ENCODE measurements at places on chromosomes 4 and X.

DNA sequence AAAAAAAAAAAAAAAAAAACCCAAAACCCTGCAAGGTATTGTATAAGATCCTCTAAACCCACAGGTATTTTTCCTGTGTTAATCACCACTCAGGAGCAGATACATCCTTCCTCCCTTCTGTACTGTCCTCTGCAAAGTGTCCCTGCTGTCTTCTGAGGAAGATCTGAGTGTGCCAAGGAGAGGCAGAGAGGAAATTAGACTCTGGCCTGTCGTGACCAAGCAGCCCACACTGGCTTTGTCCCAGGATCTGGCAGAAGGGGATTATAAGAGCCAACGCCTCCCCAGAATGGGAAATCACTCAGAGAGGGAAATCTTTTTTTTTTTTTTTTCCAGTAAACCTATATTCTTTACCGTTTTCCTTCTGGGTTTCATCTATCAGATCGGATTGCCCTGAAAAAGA is 39.6 kb downstream of the PTCHD1 start:
- no peak for DNase-seq

DNA sequence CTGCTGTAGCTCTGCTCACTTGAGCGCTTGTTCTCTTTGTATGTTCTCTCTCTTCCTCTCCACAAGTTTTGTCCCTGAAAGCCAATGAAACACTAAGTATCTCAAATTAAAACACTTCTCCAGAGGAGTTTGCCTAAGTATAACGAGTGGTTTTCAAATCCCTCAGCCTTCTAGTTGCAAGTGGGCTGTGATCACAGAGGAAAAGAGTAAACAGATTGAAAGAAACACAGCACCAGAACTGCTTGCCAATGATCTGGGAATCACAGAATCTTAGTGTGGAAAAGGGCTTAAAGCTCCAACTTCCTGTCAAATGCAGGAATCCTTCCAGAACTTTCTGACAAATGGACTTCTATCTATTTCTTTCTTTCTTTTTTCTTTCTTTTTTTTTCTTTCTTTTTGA is 4.8 kb upstream of the PRSS12 start:
- no peak for DNase-seq

DNA sequence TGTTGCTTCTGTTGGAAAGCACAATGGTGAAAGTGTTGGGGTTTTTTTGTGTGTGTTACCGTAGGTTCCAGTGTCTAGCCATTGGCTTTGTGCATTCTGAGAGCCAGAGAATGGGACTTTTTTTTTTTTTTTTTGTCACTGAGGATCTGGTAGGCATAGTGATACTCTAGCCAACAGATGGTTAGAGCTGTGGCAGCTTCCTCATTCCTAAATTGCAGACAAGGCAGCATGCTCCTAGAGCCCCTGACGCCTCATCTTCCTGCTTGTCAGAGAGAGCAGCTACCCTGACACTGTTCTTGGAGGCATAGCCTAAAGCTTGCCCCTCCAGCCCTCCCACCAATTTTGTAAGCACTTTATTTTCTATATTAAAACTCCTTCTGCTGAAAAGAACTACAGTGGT is 27.0 kb downstream of the ARHGEF9 start:
- no peak for DNase-seq

- peak; percentile 39 for DNase-seq
Observed at GRCh38 chr4:1763550-1764080, 29.5 kb upstream of the FGFR3 start.

DNA sequence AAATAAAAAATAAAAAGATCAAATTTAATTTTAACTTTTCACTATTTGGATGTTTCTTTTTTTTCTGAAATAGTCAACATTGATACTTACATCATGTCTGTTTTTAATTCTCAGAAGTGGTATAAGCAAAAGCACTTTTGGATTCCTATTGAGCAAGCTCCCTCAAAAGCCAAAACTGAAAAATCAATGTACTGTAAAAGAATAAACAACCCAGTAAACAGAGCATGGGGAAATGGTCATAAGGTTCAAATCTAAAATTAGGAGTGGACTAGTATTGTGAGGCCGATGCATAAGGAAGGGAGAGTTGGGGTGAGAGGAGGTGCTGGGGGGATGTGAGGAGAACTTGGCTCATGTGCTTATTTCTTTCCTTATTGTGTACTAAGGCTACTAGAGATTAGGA is 37.9 kb downstream of the NUDT6 start:
- no peak for DNase-seq

- no peak for DNase-seq
Observed at GRCh38 chr4:22842360-22843018, 149.8 kb downstream of the GBA3 start.

DNA sequence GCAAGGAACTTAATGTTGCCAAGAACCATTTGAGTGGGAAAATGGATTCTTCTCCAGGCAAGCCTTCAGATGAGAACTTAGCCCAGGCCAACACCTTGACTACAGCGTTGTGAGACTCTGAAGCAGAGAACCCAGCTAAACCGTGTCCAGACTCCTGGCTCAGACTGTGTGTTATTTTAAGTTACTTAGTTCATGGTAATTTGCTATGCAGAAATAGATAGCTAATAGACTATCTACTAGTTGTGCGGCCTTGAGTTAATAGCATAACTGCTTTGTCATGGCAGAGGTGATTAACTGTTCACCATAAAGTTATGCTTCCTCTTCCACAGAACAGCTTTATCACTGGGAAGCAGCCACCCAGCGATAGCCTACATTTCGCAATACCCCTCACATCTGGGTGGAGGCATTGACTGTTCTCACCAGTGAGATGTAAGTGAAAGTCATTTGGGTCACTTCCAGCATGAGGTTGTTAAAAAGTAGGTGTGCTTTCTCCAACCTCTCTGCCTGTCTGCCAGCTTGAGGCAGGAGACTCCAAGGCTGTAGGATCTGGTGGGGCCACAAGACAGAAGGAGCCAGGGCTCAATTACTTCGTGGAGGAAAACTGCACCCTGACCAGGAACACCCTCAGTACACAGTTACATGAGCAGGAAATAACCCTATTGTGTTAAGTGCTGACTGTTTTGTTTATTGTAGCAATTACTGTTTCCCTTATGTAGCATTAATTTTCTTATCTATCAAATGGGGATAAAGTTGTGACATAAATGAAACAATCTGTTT is 94.2 kb downstream of the GPAT3 start:
- peak; percentile 77 for DNase-seq

DNA sequence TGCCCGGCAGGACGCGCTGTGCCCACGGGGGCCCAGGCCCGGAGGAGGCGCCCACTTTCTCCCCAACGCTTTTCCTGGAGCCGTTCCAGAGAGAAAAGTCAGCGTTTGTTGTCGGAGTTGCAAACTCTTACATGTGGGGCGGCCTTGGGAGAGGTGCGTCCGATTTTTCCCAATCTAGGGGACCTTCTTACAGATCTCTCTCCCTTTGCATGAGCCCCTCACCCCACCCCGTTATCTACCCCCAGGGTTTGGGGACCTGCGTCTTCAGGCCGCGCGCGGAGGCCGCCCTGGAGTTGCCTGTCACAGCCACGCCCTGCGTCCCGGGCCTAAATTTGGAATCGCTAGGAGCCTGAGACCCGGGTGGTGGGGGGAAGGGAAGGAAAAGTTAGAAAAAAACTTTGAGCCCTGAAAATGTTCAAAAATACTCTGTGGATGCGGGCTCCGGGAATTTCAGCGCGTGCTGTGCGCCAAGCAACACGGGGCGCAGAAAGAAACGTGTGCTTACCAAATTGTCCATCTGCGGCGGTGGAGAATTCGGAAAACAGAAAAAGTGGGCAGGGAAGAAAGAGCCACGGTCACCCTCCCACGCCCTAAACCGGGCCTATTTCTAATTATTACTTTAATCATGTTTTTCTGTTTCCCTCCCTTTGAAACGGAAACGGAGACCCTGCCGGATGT is 587 bp downstream of the CD99 start:
- peak; percentile 49 for DNase-seq

GRCh38 chrX:133985164-133985966 is at the start of gene GPC3:
Gene GPC3, minus strand, starts transcription at chrX:133985594.
- DNase-seq, result peak; percentile 41

GRCh38 chr4:120801137-120801758 is 121.3 kb downstream of the PRDM5 start:
- peak; percentile 80 for DNase-seq

- DNase-seq, result peak; percentile 72
Observed at GRCh38 chr4:176792326-176793059, at the start of gene VEGFC. Gene VEGFC, minus strand, starts transcription at chr4:176792922. Its CDS starts 611 bp downstream, at chr4:176792311.

- no peak for DNase-seq
Observed at GRCh38 chr4:6957994-6958393, 48.4 kb downstream of the TBC1D14 start.

- no peak for DNase-seq
Observed at GRCh38 chr4:44675366-44675765, 2.9 kb upstream of the GUF1 start.

DNA sequence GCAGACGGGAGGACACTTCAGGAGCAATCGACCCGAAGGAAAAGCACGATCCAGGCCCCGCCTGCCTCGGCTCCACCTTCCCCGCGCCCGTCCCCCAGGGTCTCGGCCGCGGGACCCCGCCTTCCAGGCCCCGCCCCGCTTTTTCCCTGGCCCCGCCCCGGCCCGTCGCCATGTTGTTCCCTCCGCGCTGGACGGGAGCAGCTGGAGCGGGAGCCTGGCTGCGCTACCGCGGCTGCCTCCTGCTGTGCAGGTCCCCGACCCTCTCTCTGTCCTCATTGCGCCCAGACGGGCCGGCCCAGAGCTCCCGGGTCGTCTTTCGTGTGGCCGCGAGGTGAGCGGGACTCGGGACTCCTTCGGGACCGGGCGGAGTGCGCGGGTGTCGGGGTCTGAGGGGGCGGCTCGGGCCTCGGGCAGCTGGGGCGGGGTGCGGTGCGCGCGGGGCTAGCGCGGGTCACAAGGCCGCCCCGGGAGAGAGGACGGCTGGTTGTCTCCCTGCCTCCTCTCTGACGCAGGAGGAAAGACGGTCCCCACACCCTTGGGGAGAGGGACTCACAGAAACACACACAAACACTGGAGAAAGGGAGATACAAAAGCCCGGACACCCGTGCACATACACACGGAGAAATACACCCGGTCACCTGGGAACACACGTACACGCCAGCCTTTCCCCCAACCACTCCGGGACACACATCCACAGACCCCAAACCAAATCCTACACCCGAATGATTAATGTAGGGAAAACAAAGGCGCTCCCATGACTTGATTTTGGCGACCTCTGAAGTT is at the start of gene RAB9A:
TSS of gene RAB9A (plus strand) at position 171 of the 783 bp plus-strand sequence. CDS start 19,619 bp downstream, outside the sequence.
- peak; percentile 64 for DNase-seq

DNA sequence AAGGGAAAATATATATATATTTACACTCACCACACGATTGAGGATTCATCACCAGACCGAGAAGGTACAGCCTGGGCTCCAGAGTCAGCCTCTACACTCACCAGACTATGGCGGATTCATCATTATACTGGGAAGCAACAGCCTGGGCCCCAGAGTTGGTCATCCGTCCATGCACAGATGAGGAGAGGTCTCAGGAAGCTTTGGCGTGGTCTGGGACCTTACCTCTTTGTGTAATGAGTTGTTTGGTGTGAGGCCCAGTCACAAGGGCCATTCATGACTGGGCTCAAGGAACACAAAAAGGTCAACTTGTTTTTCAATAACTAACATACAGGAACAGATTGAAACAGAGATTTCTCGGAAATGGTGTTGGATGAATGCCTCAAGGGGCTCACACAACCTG is 926.1 kb downstream of the FAM133A start:
- DNase-seq, result no peak

- DNase-seq, result no peak
Observed at GRCh38 chr4:15902746-15903145, 35.8 kb downstream of the FGFBP1 start.

GRCh38 chrX:69031971-69032391 is 133.3 kb downstream of the PJA1 start:
- peak; percentile 42 for DNase-seq

DNA sequence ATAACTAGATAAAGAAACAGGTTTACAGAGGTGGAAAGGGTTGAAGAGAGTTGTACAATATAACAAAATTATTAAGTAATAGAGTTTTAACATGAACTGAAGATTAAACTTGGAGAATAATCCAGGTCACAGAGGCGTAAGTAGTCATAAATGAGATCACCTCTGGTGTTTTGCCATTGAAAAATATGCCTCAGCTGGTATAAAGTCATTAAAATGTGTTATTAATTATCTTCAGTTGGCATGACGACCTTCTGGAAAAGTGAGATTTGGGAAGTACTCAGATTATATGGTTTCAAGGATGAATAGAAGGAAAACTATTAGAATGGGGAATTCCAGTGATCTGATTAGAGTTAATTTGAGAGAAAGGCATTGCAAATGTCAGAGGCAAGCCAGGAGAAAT is 237.5 kb upstream of the ANXA10 start:
- DNase-seq, result no peak

GRCh38 chr4:3096202-3096601 is 21.7 kb downstream of the HTT start:
- no peak for DNase-seq

DNA sequence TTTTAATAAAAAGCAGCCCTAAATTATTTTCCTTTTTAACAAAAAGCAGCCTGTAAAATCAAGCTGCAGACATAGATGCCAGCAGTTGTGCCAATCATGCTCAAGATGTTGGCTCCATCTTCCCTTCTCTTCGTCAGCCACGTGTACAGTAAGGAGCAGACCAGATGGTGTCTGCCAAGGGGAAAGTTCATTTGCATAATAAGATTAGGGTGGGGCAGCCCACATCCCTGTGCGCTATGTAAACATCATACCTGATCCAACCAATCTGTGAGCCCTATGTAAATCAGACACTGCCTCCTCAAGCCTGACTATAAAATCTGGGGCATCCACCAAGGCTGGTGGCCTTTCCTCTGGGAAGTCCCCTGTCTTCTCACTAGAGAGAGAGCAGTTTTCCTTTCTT is 23.1 kb upstream of the C1GALT1C1 start:
- DNase-seq, result no peak

DNA sequence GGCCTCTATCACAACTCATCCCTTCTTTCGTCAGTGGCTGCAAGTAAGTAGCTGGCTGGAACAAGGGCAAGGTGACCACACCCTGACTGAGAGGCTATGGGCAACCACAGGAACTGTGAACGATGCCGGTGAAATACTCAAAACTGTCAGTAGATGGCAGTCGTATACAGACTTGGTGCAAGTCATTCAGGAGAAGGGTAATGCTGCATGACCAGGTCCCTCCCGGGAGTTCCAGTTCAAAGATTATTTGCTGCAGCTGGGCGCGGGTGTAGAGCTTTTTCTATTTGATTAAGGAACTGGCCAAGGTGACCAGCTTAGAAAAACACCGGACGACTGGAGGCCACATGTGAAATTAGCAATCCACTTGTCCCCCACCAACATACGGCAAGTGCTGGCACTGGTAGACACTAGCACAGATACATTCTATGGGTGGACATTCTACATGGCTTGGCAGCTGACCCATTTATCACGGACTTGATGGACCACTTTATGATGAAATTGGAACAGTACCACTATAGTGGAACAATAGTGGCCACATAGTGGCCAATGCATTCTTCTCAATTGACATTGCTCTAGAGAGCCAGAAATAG is 726.6 kb downstream of the TRAM1L1 start:
- peak; percentile 65 for DNase-seq

DNA sequence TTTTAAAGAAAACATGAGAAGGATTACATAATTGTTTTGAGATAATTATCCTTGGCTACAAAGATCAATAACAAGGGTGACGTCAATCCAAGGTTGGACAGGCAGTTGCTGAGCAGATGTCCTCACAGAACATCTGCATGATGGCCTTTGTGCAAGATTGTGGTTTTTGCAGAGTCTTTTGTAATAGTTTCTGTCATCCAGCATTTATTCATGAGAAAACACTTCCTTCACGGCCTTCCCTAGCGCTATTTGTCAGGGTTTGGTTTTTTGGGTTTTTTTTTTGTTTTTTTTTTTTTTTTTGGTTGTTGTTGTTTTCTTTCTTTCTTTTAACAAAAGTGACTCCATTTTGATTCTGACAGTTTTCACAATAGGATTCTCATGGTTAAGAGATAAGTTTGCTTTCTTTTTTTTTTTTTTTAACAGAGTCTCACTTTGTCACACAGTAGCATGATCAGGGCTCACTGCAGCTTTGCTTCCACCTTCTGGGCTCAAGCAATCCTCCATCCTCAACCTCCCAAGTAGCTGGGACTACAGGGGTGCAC is 31.5 kb upstream of the ELF2 start:
- DNase-seq, result peak; percentile 71

Measured in fibroblast of pulmonary artery (primary cell).